HCT116 (cell line): ENCODE measurements at places on chromosomes 11 and 22.

DNA sequence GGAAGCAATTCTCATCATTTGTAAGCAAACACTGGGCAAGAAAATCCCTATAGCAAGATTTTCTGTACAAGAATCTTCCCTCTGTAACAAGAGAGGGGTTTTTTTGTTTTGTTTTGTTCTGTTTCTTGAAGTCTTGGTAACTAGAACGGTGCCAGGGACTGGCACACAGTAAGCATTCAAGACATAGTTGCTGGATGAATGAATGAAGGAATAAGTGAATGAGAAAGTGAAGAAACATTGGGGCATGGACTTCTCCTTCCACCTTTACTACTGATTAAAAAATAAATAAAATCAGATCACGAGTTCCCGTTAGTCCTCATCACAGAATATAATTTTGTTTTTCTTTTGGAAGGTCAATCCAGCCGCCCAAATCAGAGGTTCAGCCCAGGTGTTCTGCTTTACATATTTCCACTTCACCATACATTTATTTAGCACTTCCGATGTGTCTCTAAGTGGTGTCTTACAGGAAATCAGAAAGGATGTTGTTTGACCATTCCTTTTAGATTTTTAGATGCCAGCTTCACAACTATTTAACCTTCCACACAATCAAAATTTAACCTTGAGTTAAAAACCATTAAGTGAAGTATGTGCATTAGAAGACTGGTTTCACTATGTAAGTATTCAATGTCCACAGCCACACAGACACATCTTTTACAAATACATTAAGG, 281.2 kb downstream of the CADM1 start:
- no peak for DNase-seq

DNA sequence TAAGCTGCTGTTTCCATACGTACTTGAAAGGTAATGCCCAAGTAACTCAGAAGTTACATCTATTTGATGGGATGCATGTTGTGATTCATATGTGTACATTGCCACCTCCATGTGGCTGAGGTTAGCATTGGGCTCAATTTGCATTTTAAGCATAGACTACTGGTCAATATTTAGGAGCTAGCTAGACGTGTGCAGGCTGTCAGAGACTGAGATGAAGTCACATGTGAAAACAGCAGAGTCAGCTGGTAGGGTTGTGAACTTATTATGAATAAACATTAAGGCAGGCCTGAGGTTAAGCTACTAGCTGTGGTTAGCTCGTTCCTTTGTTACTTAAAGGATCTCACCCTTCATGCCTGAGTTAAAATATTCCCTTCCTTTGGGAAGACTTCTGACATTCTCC, 114.5 kb upstream of the MTNR1B start:
- no peak for DNase-seq

DNA sequence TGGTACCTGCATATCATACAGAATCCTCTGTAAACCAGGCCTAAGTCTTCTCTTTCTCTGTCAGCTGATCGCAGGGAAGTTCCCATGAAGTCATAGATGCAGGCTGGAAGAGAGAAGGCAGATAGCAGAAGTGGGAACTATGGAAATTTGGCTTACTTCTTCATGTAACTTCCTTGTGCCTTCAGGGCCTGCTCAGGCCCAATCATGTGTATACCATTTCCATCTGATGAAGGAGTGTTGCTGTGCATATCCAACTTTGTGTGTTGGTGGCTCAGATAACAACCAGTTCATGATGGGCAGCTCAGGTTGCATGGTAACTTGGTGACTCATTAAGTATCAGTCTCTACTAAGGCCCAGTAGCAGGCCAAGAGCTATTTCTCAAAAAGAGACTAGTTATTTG, 53.1 kb upstream of the CEP295 start:
- DNase-seq, result no peak

DNA sequence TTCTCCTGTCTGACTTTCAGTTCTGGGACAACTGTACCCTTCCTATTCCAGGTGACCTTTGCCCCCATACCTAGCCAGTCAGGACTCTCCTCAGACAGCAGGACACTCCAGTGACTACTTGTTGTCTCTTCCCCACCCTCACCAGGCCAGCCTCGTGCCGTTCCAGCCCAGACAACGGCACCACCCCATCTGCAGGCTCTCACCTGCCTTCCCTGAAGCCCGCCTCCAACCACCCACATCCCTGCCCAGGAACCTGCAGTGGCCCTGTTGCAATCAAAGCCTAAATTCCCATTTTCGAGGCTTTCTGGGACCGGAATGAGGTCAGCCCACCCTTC, 3.7 kb downstream of the IL2RB start:
- no peak for DNase-seq

GRCh38 chr11:9862981-9863380, 199.1 kb downstream of the SWAP70 start:
- DNase-seq, result no peak

DNA sequence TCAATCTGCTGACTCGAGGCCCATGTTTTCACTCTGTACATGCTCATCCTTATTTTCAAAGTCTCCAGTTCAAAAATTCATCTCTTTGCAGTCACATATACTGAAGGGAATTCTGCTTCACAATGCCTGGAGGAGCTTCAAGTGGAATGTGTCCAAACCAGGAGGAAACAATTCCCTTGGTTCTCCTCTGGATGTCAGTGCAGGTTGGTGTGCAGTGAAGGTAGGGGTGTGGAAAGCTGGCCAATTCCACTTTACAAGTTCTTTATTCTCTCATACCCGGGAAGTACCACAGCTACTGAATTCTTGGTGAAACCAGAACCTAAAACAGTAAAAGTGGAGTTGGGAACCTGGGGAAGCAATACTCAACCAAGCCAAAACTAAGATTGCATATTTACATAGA, 57.3 kb downstream of the BDNF start:
- DNase-seq, result no peak

- DNase-seq, result no peak
Observed at GRCh38 chr11:76161261-76161961, 44.9 kb downstream of the WNT11 start.
